Fibroblast of skin of left biceps (primary cell): ENCODE measurements at places on chromosomes 1 and 21.
A peak's percentile ranks its signal among the peaks of the same experiment; 100 is the strongest.

DNA sequence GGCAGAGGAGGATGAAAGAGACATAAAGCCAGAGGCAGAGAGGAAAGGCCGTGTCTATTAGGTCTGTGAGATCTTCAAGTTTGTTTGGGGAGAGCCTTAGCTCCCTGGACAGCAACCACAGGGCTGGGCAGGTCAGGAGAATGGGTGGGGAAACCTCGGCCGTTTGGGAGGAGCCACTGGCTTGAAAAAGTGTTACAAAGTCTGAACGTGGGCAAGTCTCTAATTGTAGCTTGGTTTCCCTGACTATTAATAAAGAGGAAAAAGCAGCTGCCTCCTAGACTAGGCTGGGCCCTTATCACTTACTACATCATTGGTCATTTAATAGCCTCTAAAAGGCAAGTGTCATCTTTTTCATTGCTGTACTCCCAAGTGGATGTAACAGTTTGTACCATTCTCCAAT lies at the start of gene CCDC17:
TSS of gene CCDC17 (minus strand) at position 83 of the 400 bp plus-strand sequence. CDS start 145 bp downstream, outside the sequence.
- DNase-seq = no peak

GRCh38 chr1:58293388-58293787 lies 253.1 kb downstream of the OMA1 start:
- DNase-seq = no peak

DNA sequence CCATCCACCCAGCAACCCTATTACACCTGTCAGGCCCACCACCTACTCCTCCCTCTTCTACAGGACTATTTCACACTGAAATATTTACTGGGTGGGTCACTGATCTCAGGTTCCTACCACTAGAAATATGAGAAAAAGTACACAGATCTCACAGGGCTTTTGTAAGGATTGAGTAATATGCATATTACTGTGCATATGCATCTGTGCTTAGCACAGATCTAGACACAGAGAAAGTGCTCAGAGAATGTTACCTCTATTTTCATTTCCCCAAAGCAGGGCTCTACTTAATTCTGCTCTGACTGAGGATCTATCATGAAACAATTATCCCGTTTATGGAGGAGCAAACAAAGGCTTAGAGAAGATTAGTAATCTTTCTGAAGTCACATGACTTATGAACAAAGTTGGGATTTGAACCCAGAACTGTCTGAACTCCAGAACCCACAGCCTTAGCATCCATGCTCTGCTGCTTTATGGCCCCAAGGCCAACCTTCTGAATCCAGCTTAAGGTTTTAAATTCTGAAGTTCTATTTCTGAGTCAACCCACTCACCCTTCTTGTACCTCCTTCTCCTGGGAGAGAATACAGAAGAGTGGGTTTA lies 11.8 kb downstream of the TSSK3 start:
- DNase-seq = no peak

GRCh38 chr1:226903819-226904716 lies 33.7 kb downstream of the PSEN2 start:
- peak; percentile 60 for DNase-seq

DNA sequence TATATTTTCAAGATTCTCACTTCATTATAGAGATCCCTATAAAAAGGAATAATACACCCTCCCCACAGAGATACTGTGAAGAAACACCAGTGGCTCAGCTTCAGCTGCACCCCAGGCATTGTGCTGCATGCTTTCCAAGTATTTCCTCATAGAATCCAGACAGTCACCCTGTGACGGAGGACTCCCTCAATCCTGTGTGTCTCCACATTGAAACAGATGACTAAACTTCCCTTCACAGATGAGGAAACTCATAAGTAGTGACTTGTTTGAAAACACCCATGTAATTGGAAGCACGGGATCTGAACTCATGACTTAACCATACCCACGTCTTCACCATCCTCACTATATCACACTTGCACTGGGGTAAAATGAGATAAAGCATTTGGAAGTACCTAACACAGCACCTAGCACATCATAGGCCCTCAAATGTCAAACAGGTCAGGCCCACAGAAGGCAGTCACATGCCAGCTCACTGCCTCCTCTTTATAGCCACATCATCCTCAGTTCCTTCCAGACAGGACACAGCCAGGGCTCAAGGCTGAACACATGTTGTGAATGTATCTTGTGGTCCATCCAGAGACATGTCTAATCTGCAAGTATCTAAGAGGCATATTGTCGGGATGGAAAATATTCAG lies 55.2 kb downstream of the GPR161 start:
- peak; percentile 32 for DNase-seq

GRCh38 chr1:22625262-22625925 lies 11.0 kb upstream of the C1QA start:
- DNase-seq = no peak

GRCh38 chr1:194289569-194290266 lies 1103.3 kb upstream of the B3GALT2 start:
- DNase-seq = no peak

GRCh38 chr1:116820369-116820768 lies 66.1 kb downstream of the CD2 start:
- DNase-seq = peak; percentile 85

DNA sequence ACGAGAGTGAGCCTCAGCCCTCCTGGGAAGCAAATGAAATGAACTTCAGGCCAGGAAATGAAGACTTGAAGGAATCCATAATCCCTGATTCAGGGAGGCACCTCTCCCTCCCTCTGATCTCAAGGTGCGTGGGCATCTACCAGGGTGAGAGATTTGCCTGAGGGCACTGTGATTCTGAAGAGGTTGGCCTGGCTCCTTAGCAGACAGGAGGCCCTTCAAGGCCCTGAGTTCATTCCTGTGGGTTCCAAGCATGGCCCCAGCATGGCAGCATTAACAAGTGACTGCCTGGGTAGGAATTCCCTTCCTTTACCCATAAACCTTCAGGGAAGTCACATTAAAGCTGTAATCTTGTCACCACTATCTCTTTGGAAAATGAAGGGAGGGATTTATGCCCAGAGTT lies 29.8 kb upstream of the IFNGR2 start:
- no peak for DNase-seq

GRCh38 chr1:87781554-87781953 lies 452.9 kb downstream of the LMO4 start:
- no peak for DNase-seq

- no peak for DNase-seq
These were observed 255.1 kb upstream of the FGGY start for GRCh38 chr1:59041646-59042277.

DNA sequence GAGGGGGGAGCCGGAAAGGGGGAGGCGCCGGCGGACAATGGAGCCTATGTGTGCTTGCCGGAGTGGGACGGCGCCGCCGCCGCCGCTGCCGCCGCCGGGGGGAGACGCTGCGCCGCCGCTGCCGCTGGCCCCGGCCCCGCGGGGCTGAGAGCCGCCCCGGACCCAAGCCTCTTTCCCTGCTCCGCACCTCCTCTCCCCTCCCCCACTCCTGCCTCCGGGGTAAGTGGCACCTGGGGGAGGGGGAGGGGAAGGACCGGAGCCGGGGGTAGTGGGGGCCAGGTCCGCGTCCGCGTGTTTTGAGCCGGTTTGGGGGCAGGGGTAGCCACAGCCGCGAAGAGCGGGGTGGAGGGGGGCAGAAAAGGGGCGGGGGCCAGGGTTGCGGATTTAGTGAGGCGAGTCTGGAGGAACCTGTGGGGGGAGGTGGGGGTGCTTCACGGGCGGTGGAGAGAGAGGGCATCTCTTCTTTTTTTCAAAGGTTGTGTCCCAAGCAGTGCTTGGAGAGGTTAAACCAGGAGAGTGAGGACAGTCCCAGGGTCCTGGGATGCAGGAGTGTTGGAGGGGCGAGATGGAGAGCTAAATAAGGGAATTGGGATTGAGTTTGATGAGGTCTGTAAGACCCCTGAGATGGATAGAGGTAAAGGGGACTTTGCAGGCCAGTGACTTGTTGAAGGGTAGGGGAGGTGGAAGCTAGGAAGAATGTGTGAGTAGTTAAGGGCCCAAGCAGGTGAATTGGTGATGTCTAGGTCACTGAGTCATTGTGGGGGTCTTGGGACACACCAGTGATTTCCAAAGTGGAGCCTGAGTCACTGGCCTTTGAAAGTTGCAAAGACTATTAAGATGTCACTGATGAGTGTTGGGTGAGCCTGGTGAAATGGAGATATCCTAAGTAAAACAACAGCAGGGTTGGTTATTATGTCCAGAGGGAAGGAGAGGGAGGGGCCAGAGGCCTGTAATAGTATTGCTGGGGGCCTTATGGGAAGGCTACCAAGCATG lies 59.1 kb downstream of the BCL9 start:
- no peak for DNase-seq

GRCh38 chr1:231313661-231314060 lies 24.0 kb downstream of the EXOC8 start:
- no peak for DNase-seq

DNA sequence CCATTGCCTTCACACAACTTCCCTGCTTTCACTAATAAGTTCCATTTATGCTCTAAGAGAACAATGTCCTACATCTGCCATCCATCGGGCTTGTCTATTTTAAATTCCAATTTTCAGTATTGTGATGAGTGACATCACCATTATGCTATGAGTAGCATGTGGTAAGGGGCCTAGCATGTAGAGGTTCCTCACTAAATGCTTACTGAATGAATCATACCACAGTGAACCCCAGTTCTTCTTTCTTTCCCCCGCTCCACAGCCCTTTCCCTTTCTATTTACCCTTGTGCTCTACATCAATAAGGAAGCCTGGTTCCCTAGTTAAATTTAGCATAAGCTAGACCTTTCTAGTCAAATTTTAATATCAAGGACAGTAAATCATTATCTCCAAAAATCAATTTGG lies 195.0 kb upstream of the RGS18 start:
- peak; percentile 31 for DNase-seq

DNA sequence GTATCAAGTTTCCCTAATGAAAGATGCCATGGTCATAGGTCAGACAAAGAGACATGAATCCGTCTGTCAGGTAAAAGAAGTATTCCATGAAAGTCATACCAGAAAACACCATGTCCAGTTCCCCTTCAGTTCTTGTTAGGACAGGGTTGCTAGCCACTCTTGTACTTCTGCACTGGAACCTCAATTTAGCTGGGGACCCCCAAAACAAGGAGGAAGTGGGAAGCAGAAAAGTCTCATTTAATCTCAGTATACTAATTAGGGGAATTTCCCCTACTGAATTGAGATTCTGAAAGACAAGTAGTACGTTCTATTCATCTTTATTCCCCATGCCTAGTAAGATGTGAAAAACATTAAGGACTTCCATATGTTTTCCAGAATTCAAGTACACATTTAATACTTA lies 1289.9 kb upstream of the B3GALT2 start:
- DNase-seq = no peak
